ENCODE measurements at places on chromosomes 5 and 9.

GRCh38 chr9:91191411-91192380 is 170.0 kb downstream of the AUH start:
- no peak for DNase-seq

- no peak for DNase-seq
Observed at GRCh38 chr5:123718238-123718637, 206.3 kb downstream of the CSNK1G3 start.

DNA sequence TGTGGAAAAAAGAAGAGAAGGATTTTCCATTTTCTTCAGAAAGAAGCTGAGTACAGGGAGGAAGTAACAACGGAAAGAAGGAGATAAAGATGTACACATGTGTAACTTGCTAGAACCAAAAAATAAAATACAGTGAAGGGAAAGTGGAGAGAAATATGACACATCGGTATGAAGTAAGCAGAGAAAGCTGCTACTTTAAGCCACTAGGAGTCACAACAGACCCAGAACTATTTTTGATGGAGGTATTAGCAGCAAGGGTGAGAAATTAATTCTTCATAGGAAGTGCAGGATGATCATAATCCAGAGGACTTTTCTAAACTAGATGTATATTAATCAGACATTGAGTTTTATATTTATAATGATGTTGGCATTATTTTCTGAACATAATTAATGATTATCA is 88.5 kb downstream of the FAM174A start:
- peak; percentile 19 for DNase-seq

DNA sequence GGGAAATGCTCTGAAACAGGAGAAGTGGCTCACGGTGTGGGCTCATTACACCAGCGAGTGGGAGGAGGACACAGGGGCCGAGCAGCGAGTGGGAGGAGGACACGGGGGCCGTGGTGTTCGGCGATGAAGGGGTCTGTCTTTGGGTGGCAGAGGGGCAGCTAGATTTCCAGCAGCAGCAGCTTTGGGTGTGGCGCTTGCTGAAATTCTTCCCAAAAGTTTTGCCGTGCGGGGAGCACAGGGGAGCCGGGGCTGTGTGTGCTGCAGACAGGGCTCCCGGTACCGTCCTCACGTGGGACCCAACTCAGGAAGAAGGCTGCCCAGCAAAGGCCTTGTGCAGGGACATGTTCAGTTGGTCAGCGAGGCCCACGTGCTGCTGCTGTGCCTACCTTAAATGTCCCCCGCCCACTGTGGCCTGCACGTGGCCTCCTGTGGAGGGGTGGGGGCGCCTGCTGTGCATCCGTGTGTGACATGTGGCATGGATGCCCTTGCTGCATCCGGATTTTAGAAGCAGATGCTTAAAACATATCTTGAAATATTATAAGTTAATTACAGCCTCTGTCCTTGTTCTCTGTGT is 124.3 kb upstream of the CACNA1B start:
- DNase-seq = no peak

GRCh38 chr5:112064956-112065355 is 308.0 kb upstream of the NREP start:
- no peak for DNase-seq

- no peak for DNase-seq
Observed at GRCh38 chr9:129170229-129170628, 7.8 kb downstream of the IER5L start.

- DNase-seq = no peak
Observed at GRCh38 chr5:149747141-149747832, 17.2 kb downstream of the PPARGC1B start.

DNA sequence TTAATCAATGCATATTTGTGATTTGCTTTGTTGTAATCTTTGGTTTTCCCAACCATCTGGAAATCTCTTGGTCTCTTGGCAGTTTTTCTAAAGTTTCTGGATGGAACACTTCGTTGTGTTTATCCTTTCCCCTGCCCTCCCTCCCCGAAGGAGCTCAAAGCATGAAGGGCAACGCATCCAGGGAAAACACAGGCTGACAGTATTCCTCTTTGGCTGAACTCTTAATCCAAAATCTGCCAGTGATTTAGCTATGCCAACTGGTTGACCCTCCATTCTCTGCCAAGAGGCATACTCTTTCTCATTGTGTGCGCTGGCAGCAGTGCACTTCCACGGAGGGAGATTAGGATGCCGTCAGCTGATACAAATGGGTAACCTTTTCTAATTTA is 20.5 kb downstream of the ZBTB34 start:
- DNase-seq = no peak

- DNase-seq = no peak
Observed at GRCh38 chr5:39121315-39121714, 47.1 kb upstream of the RICTOR start.

- no peak for DNase-seq
Observed at GRCh38 chr5:14260637-14261036, 117.5 kb downstream of the TRIO start.

DNA sequence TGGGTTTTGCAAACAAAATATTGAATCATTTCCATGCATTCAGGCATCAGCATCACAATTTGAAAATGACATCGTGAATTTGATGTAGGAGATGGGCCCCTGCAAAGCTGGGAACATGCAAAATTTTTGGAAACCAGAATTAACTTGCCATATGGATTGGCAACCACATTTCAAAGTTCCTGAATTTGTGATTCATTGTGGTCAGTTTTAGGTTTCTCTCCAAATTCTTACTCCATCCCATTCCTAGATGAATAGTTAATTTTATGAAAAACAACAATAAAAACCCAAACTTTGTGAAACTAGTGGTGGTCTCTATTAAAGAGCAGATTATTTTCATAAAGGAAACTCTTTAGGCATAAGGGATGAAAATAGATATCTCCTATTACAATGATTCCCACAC is 107.8 kb upstream of the SLIT3 start:
- DNase-seq = no peak

DNA sequence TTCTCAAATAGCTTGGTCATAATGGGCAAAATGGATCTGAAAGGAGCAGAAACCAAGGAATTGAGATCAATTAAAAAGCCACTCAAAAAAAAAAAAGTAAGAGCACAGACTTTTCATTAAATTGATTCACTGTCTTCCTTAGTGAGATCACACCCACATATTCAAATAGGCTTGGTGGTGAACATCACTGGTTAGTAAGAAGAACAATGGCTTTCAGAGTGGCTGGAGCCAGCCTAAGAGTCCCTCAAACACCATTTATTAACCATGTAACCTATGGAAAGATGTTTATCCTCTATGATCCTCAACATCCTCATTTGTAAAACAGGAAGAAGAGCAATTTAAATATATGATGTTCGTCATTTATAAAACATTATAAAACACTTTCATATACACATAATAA is 12.4 kb downstream of the CCDC112 start:
- DNase-seq = no peak

GRCh38 chr5:16934123-16934522 is 2.0 kb downstream of the MYO10 start:
- peak; percentile 59 for DNase-seq

DNA sequence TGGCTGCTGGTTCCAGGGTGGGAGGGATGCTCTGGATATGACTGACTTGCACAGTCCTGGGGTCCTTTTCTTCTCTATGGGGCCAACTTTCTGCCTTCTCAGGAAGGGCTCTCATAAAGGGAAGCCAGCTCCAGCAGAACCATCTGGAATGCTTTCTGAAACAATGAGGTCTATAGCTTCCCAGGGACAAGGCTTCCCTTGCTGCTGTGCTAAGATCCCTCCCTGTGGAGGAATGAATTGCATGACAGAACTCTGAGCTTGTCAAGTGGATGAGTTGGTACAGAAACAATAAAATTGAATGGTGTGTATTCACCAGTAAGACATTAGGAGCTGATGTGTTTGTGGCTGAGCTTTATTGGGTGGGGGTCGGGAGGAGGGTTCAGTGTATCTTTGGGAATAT is 19.8 kb downstream of the CKMT2 start:
- DNase-seq = no peak

- DNase-seq = no peak
Observed at GRCh38 chr5:64339769-64340168, 166.0 kb upstream of the RGS7BP start.

GRCh38 chr9:135819905-135820304 is 87.4 kb downstream of the CAMSAP1 start:
- no peak for DNase-seq

DNA sequence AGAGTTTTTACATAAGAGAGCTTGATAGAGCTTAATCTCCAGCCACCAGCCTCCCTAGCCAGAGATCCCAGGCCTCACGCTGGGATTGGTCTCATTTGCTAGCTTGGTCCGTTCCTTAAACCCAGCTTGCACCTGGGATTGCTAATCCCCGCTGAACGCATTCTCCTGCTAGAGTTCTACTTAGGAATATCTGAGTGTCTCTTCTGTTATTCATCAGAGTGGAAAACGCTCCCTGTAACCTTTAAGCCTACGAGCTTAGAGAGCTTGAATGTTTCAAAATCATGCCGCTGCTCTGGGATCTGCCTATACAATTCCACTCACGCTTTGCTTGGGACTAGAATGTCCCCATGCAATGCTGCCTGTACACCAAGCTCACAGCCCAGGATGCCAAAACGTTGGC is 201.8 kb downstream of the NSG2 start:
- DNase-seq = no peak

DNA sequence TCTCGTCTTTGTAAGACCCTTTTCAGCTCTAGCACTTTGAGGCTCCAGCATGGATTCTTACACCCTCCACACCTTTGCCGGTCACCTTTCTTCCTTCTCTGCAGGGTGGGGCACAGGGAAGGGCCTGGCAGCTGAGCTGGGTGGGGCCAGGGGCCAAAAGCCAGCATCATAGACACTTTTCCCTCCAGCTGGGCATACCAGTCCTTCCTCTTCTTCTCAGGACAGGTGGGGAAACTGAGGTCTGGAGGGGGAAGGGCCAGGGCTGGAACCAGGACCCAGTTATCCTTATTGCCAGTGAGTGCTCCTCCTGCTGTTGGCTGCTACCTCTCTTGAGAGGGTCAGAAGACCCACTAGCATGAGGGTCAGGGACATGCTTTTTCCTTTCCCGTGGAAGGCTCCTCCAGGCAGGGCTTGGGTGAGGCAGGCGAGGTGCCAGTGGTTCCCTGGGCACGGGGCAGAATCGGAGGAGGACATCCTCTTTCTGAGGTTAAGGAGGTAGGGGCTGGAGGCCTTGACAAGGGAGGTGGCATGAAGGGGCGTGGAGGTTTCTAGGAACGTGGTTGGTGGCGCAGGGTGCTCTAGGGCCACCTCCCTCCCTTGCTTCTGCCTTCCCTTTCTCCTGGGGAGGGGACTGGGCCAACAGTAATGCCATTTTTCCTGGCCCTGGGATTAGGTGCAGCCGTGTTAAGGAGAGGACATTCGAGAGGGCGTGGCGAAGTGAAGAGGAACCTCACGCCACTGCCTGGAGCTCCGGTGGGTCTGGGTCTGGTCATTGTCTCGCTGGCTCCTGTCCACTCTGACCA is at the start of gene NDST1:
Gene NDST1 (plus strand): TSS at position 658 of the 803 bp plus-strand sequence. CDS start 13,124 bp downstream, outside the sequence.
- no peak for DNase-seq

- no peak for DNase-seq
Observed at GRCh38 chr5:141343242-141343952, at the start of gene PCDHGA3. PCDHGA3 (plus strand) TSS chr5:141343829; CDS start chr5:141344034, 205 bp downstream.

DNA sequence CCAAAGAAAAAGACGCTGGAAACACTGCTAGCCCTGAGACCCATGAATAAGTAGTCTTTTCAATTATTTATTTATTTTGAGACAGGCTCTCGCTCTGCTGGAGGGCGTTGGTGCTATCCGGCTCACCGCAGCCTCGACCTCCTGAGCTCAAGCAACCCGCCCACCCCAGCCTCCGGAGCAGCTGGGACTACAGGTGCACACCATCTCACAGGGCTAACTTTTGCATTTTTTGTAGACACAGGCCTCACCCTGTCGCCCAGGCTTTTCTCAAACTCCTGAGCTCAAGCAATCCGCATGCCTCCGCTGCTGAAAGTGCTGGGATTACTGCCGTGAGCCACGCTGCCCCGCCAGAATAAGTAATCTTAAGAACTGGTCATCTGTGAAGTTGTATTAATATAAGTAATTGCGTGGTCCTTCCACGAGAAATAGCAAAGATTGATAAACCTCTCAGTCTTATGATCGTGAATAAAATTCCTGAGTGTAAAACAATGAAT is 1.6 kb downstream of the ANXA2R start:
- no peak for DNase-seq

DNA sequence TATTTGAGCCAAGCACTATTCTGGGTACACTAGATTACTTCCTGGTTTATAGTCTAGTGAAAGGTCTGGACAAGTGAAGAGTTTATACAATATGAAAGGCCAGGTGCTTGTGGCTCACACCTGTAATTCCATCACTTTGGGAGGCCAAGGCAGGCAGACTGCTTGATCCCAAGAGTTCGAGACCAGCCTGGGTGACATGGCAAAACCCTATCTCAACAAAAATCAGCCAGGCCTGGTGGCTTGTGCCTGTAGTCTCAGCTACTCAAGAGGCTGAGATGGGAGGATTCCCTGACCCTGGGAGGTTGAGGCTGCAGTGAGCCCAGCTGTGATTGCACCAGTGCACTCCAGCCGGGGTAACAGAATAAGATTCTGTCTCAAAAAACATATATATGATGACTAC is 9.5 kb upstream of the TXNDC15 start:
- no peak for DNase-seq

DNA sequence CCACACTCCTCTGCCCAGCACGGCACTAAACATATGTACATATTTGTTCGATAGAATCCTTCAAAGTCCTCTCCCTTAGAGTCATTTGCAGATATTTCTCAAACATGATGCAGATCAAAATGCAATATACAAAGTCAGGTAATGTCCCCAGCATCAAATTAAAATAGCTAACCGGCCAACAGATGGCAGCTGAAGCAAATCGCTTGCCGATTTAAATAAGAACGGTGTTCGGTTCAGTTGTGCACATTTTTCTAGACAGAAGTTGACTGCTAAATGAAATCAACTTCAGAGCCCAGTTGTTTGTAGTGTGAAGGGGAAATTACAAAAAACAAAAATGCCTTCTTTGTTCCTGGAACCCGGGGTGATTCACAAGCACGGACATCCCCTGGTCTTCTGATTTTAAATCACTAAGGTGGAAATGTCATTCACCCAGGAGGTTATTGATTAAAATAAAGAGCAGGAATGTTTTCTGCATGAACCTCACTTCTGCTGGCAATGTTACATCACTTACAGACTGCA is 219.2 kb downstream of the EBF1 start:
- DNase-seq = no peak

DNA sequence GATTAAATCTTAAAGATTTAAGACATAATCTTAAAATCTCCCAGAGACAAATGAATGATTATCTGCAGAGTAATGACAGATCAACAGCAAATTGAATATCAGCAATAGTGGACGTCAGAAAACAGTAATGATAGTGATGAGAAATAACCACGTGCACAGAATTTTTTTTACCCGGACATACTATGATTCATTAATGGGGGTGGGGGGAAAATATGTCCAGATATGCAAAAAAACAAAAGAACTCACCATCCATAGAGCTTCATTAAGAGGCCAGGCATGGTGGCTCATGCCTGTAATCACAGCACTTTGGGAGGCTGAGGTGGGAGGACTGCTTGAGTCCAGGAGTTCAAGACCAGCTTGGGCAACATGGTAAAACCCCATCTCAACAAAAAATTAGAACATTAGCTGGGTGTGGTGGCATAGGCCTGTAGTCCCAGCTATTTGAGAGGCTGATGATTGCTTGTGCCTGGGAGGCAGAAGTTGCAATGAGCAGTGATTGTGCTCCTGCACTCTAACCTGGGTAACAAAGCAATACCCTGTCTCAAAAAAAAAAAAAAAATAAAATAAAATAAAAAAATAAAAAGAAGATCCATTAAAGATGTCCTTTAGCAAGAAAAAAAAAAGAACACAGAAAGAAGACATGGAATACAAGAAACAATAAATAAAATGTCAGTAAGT is 30.9 kb upstream of the SHOC1 start:
- DNase-seq = no peak

- no peak for DNase-seq
Observed at GRCh38 chr9:84266087-84266561, 74.4 kb downstream of the SLC28A3 start.

GRCh38 chr5:10507575-10508096 is 56.2 kb upstream of the ANKRD33B start:
- no peak for DNase-seq

GRCh38 chr5:112895682-112896081 is 26.3 kb downstream of the REEP5 start:
- DNase-seq = no peak

Measured in GM13977 (cell line).